ENCODE measurements at places on chromosomes 7 and 10.

- no peak for DNase-seq
Observed at GRCh38 chr7:104845557-104845956, 168.4 kb upstream of the KMT2E start.

DNA sequence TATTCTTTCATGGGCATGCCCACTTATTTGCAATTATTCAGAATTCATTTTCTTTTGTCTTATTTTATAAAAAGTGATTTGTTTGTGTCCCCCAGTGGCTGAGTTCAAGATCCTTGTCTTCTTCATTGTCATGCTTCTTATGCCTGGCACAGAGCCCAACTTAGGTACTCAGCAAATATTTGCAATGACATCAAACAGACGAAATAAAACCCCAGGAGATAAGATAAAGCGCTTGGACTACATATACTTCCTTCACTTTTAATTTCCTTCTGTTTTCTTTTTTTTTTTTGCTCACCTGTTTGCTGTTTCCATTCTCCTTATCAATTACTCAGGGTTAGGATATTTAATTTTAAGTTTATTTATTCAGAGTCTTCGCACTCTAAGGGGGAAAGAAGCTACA is 225.0 kb downstream of the SDHAF3 start:
- no peak for DNase-seq

- no peak for DNase-seq
Observed at GRCh38 chr10:80070057-80070456, 8.4 kb upstream of the TMEM254 start.

DNA sequence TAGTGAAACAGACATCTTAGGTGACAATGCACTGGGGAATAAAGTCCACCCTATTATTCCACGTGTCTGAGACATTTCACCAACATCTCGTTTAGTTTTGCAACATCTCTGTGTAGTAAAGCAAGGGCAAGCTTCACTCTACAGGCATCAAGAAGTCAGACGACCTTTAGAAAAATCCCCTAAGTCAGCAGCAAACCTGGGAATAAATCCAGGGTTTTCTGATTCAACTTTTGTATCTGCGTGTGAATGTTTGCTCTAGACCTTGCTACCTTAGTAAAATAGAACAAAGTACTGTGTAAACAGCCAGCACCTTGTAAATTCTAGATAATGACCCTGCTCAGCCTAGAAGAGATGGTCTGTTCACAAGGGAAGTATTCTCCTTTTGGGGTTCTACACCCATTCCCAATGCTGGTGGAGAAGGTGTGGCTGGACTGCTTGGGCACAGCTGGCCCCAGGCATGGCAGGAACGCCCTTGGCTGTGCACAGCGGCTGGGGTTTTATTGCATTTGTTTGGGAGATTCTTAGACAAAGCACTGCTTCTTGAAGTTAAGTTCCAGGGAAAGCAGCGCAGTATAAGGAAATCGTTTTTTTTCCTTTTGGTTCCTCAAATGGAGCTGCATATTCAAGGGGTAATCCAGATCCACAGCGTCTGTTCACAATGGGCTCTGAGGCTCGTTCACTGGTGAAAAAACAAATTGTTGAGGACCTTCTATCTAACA is 38.3 kb upstream of the GALNTL5 start:
- no peak for DNase-seq

DNA sequence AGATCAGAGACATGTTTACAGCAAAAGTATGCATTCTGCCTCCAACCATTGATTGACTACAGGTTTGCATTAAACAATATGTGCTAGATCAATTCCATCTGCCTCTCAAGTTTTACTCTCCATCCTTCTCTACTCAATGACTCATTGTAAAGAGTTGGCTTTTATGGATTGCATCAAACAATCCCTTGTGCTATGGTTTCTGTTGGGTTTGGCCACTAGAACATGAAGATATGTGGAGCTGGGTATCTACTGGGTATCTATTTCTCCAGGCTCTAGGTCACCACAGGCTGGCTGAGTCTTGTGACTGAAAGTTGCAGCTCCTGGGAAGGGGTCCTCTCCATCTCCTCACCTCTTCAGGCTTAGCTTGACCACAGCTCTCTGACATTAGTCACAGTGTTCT is 204.7 kb downstream of the DGKI start:
- no peak for DNase-seq

DNA sequence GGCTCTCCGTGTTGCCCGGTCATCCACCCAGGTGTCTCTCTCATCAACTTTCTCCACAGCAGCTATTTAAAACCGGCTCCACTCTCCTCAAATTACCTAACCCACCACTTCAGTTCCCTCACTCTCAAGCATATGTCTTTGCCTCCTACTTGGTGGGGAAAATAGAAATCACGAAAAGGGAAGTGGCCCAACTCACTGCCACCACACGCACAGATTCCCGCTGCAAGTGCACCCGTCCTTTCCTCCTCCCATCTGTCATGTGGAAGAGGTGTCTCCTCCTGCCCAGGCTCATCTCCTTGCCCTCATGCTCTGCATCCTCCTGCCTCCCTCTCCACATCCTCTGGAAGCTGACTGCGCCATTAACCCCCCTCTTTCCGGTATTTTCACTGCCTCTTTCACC is 80.8 kb upstream of the MKX start:
- no peak for DNase-seq

GRCh38 chr7:139914306-139915267 is 85.5 kb downstream of the TBXAS1 start:
- no peak for DNase-seq

- no peak for DNase-seq
Observed at GRCh38 chr7:78510580-78511188, 712.1 kb downstream of the PHTF2 start.

GRCh38 chr10:12639996-12640944 is 290.9 kb downstream of the CAMK1D start:
- DNase-seq, result no peak

GRCh38 chr7:47622586-47622945 is 40.7 kb upstream of the TNS3 start:
- DNase-seq, result no peak

- DNase-seq, result no peak
Observed at GRCh38 chr10:117005527-117006055, 604 bp upstream of the SHTN1 start.

GRCh38 chr7:156889746-156890145 is 3.2 kb downstream of the LMBR1 start:
- DNase-seq, result no peak

DNA sequence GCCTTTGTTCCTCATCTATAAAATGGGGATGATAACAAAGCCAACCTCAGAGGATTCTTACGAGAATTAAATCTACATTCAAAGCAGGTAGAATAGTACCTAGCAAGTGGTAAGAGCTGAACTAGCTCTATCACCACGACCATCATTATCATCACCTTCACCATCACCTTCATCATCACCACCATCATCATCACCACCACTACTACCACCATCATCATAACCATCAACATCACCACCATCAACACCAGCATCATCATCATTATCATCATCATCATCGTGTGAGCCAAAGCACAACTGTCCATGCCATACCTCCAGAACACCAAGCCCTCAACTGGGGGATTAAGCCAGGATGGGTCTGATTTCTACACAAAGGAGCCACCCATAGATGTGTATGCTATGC is 206.8 kb downstream of the GRID1 start:
- no peak for DNase-seq
